ENCODE measurements at places on chromosomes 4 and X.
A peak's percentile ranks its signal among the peaks of the same experiment; 100 is the strongest.

DNA sequence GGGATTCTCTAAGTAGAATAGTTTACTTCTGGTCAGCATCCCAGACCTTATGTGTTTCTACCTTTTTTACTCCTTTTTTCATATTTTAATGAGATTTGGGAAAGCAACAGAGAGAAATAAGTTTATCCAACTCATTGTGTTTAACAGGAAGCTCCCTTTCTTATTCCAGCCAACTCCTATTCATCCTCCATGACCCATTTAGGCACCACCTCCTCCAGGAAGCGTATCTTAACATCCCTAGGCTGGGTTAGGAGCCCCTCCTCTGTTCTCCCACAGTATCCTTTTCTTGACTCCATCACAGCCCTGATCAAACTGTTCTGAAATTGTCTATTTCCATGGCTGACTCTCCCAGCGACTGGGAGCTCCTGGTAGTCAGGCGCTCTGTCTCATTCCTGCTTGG is 18.8 kb upstream of the IQSEC2 start:
- DNase-seq, result no peak

DNA sequence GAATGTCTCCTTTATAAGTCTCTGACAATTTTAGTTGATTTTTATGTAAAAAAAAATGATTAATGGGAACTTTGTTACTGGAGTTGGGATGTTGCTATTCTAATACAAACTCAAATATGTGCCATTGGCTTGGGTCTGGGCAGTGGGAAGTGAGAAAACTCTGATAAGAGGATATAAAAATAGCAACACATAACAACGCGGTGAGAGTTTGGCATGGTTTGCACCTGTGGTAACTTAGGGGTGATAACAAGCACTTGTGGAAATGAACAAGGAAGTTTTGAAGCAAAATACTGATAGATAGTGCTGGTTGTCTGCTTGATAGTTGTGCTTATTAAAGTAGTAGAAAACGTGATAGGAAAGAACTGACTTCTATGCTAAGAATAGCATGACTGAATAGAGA is 743.3 kb upstream of the AGA start:
- no peak for DNase-seq

- DNase-seq, result no peak
These were observed 651.4 kb downstream of the IQCM start for GRCh38 chr4:149164282-149164681.

- no peak for DNase-seq
These were observed 227.1 kb downstream of the MID1 start for GRCh38 chrX:10393241-10393640.

GRCh38 chr4:80208610-80209339 is 11.5 kb downstream of the PRDM8 start:
- no peak for DNase-seq

- DNase-seq, result no peak
These were observed 26.5 kb upstream of the TSR2 start for GRCh38 chrX:54413753-54414152.

DNA sequence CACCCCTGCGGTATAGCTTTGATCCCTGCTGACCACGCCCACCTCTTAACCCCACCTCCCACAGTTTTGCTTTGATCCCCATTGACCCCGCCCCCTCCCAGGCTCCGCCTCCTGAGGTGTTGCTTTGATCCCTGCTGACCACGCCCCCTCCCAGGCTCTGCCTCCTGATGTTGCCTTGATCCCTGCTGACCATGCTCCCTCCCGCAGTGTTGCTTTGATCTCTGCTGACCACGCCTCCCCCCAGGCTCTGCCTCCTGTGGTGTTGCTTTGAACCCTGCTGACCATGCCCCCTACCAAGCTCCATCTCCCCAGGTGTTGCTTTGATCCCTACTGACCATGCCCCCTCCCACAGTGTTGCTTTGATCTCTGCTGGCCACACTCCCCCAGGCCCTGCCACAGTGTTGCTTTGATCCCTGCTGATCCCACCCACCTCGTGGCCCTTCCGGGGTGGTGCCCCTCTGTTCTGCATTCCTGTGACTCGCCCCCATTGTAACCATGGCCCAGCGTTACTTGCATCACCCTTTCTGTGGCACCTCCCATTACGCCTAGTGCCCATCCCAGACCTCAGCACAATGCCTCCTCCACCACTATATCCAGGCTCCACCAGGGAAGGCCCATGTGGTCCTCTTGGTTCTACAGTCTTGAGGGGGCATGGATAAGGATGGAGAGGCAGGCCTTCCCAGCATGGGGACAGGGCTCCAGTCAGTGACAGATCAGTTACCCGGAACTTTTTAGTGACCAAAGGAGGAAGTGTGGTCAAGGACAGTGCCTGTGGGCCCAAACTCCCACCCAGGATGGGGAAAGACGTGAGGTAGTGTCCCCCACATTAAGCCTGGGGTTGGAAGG is 70.8 kb downstream of the ADRA2C start:
- DNase-seq, result peak; percentile 31

DNA sequence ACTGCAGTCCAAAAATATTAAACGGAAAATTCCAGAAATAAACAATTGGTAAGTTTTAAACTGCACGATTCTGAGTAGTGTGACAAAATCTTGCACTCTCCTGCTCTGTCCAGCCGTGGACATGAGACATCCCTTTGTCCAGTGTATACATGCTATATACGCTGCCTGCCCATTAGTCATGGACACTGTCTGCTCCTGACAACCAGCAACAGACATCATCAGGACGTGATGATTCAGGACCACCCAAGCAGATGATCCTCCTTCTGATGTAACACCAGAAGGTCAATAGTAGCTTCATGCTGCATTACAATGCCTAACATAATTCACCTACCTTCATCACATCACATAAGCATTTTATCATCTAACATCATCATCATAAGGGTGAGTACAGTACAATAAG is 36.3 kb downstream of the ATRX start:
- no peak for DNase-seq

DNA sequence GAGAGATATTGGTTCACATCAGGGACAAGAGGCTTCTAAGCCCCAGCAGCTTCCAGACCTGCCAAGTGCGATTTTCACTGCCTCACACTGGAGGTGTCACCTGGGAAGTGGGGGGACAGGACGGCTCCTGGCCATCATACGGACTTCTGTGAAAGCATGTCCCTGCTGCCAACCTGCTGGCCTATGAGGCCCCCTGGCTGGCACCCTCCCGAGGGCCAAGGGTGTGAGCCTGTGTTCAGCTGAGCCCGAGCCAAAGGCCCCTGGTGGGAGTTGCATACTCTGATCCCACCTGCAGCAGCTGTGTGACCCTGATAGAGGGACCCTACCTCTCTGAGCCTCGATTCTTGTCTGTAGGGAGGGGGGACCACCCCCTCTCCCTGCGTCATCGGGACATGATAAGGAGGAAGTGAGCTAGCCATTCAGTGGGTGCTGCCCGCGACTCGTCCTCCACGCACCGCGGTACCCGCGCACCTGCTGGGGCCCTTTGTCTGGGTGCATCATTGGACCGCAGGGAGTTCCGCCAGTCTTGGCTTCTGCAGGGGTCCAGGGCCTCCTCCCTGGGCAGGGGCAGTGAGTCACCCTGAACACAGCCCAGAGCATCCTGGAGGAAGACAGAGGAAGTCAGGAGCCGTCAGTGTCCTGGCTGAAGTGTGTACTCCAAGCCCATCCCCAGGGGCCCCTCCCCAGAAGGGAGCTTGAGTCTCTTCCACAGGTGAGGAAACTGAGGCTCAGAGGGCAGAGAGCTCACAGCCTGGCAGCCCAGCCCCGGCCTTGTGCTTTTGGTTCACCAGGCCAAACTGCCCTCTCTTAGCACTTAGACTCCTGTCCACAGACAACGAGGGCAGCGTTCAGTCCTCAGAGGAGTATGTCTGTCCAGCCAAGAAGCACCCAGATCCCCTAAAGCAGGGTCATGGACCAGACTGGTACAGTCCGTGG is 24.1 kb downstream of the C4orf50 start:
- no peak for DNase-seq

- DNase-seq, result no peak
These were observed 66.3 kb upstream of the FAM9C start for GRCh38 chrX:13110433-13111324.

GRCh38 chrX:119758731-119759247 is 401 bp downstream of the SOWAHD start:
- peak; percentile 30 for DNase-seq

DNA sequence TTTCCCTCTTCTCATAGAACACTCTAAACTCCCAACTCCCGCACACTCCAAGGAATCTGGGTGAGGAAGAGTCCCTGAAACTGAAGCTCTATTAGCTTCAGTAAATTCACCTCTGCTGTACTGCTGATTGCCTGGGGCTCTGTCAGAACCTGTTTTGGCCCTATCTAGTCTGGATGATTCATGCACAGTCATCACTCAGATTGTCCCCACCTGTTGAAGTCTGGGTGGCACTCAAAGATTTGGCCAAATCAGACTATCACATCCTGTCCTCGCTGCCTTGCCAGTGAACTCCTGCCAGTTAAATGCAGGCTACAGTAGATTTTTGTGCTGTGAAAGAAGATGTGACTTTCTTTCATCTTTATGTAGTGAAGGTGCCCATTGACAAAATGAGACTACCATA is 63.5 kb upstream of the EMCN start:
- no peak for DNase-seq

DNA sequence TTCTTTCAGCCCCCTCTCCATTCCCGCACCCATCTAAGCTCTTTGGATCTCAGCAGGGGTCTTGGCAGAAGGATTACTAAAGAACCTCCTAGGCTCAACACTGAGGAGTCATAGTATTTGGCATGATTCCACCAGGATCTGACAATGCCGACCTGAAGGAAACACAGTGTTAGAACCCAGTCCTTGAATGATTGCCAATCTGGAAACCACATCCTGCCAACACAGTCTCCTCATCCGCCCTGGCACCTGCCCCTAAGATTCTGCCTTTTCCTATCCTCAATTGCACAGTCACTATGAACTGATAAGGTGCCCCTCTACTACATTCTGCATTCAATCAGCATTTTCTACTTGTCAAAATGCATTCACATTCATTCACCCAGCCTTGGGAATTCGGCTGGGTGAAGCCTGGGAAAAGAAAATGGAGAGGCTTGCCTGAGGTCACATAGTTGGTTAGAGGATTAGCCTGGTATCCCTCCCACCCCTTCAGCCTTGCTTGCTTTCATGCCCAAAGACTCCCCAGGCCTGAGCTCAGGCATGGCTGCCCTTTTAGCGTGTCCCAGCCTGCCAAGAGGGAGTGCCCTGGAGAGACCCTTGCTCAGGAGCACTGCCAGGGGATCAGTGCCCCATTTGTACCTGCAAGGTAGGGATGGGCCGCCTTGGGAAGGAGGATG is 2.2 kb upstream of the CLDN2 start:
- peak; percentile 4 for DNase-seq

DNA sequence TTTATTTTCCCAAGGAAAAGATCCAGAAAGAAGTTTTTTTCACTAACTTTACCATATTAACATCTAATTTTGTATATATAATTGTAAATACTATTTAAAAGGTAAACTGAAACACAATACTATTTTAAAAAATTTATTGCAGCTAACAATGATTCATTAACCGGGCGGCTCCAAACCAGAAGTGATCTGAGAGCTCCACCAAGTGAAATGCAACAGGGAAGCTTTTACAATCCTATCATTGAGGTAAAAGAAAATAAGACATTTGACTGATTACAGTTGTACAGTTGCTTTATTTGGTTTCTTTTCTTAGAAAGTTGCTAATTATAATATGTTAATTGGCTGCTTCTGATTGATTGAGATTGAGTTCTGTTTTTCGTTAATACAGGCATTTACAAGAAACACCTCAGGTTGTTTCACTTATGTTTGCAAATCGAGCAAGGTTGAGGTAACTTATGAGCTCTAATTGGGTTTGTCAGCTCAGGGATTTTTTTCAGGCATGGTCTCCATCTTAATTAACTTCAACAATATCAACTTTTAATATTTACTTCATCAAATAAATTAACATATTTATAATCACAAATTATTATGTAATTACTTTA is 220.2 kb upstream of the UGT8 start:
- no peak for DNase-seq

DNA sequence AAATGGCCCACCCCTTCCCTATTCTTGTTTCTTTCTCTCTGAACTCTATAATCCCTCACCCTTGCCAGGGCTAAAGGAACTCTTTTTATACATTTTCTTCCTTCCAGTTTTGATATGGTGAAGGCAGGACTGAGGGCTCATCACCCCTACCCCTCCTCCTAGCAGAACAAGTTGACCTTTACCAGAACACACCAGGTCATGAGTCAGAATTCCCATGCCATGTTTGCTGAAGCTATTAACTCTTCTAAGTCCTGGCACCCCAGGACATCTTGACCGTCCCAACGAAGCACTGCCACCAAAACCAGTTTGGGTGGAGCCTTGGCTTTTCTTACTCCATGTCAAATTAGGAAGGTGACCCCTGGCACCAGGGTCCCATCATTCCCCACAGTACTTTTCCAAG is 57.5 kb upstream of the DYNLT3 start:
- no peak for DNase-seq

- no peak for DNase-seq
These were observed 187.2 kb downstream of the NPFFR2 start for GRCh38 chr4:72218953-72219352.

GRCh38 chr4:89922848-89923416 is 28.3 kb downstream of the MMRN1 start:
- no peak for DNase-seq

- no peak for DNase-seq
These were observed 360.7 kb downstream of the BMPR1B start for GRCh38 chr4:95118497-95118896.

DNA sequence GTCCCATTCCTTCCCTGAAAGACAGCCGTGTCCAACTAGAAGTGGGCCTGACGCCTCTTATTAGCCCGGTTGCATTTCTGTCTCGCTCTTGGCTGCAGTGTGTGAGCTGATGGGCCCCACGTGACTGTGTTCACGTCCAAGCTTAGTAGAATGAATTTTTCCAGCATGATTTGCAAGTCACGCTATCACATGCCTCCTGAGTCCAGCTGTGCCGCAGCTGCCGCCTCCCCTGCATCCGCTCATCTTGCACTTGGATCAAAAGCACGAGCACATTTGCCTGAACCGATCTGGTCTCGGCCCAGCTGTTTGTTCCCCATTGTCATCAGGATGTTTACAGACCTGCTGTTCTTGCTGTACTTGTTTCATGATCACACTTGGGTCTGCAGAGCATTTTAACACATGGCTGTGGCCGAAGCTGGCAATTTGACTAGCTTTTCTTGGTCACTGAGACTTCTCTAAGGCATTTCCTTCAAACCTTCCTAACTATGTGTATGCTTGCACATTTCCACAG is 126.5 kb downstream of the KIT start:
- DNase-seq, result no peak

- DNase-seq, result no peak
These were observed 156.2 kb downstream of the NR3C2 start for GRCh38 chr4:148286012-148286411.

- no peak for DNase-seq
These were observed 70.6 kb downstream of the TMEM144 start for GRCh38 chr4:158280856-158281255.

- no peak for DNase-seq
These were observed 1443.4 kb upstream of the TENM3 start for GRCh38 chr4:180799798-180800197.

DNA sequence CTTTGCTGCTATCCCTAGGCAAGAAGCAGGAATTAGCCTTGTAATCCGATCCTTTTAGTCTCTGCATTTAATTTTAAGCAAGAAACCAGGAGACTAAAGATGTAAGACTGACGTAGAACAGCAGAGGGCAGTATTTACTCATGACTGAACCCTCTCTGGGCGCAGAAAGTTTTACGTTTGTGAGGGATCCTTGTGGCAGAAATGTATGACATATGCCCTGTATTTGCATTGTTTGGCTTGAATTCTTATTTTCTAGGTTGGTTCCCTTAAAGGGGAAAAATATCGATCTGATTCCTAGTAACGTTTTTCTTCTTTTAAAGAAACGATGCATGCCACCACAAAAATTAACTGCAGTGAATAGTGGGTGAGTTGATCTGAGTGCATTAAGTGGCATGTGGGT is 1.3 kb upstream of the FAT4 start:
- peak; percentile 67 for DNase-seq

GRCh38 chr4:120760047-120760446 is 162.5 kb downstream of the PRDM5 start:
- DNase-seq, result no peak
